Left colon (tissue), 2 donors: ENCODE measurements at places on chromosomes 6 and 20.

DNA sequence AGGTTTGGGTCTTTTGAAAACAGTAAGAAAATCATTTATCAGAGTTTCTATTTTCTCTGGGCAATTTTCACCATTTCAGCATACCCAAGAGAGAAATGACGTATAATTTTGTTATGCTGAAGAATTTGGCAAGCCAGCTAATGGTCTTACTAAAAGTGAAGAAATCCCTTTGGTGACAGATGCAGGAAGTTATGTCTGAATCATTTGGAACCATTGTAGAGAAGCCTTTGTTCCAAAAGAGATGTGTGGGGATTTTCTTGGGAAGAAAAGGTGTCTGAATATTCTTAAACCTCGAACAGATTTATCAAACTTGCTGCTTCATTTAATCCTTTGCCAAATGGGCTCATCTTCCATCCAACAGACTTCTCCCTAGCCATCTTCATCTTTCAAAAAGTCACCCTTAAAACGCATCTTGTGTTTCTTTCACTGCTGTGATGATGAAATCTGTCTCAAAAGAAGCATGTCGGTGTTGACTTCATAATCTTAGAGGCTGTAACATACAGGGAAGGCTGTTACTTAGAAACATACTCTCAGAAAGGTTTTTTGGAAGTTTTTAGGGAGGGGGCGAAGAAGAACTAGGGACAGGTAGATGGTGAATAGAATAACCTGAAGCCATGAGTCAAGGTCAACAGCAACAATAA lies 39.5 kb downstream of the CITED2 start:
- no peak for DNase-seq

DNA sequence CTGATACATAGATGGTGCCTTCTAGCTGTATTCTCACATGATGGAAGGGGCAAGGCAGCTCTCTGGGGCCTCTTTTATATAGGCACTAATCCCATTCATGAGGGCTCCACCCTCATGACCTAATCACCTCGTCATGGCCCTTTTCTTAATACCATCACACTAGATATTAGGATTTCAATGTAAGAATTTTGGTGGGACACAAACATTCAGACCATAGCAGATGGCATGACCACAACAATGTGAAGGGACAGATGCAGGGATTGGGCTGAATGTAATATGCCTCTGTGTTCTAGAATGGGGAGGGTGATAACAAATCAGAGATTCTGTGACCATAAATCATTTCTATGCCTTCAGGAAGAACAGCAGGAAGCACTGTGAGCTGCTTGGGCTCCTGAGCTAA lies 145.8 kb downstream of the LCA5 start:
- no peak for DNase-seq

GRCh38 chr6:34143884-34144580 lies 1.9 kb downstream of the GRM4 start:
- DNase-seq = no peak

DNA sequence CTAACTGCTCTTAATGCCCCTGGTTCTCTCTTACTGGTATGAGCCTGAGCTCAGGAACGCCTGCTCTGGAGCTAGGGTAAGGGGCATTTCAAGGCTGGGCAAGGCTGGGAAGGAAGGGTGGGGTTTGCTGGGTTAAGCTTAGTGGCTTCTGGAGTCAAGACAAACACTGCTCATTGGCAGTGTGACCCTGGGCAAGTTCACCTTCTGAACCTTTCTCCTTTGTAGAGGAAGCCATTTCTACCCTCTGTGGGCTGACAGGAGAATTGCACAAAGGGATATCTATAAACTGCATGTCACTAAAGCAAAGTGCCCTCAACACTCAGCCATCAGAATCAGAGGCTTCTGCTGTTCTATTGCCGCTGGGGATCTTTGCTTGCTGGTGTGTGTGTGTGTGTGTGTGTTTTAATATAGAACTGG lies 20.3 kb upstream of the LRRN4 start:
- no peak for DNase-seq

DNA sequence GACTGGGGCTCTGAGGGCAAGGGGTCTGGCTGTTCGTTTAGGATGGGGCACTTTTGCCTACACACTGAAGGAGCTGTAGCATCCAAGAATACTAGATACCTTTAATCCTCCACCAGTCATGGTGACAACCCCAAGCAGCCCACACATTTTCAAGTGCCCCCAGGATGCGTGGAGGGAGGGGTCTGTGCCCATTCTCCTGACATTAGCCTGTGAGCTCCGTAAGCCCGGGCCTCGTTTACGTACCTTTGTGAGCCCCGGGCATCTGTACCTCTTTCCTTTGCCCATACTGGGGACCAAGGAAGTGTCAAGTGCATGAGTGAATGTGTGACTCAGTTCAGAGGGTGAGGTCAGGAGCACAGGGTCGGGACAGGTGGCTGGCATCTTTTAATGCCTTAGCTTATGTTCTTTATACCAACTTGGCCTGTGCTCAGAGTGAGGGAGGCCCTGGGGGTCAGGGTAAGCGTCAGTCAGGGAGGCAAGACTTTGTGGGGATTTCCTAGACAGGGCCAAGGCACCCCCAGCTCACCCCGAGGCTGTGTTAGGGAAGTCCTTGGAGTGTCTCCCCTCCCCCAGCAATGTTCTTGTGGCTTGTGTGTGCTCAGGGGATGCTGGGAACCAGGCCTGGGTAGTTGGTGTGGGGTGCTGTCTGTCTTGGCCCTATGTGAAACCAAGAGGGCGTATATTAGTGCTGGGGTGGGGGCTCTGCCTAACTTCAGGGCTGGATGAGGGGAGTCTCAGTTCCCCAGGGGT lies 12.9 kb downstream of the VEGFA start:
- DNase-seq = no peak

DNA sequence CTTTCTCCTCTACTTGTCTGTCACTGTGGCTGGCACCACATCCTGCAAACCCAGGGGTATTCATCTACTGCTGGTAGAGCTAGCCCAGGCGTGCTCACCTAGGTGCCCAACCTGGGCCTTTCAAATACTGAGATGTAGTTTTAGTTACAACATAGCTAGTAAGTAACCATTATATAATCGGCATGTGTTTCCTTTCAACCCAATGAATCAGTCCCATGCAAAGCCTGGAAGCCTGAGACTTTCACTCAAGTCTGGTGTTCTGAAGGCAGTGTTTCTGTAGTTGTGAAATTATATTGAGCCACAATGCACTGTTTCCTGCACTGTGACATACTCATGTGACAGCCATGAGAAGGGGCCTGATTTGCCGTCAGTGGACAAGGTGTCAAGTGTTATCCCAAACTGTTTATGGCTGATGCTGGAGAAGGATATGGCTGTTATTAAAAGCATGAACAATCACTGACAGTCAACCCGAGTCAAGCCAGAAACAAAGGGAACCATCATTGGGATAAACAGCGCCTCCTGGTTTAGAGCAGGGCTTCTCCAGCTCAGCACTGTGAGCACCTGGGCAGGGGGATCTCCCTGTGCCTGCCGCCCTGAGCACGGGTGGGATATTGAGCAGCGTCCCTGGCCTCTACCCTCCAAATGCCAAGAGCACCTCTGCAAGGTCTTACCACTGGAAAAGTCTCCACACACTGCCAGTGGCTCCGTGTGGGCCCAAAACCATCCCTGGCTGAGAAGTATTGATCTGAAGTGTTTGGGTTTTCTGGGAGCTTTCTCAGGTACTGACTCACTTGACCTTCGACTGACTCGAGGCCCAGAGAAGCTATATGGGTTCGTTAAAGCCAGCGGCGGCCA lies 1.6 kb downstream of the PSMA7 start:
- peak; percentile 30 for DNase-seq

DNA sequence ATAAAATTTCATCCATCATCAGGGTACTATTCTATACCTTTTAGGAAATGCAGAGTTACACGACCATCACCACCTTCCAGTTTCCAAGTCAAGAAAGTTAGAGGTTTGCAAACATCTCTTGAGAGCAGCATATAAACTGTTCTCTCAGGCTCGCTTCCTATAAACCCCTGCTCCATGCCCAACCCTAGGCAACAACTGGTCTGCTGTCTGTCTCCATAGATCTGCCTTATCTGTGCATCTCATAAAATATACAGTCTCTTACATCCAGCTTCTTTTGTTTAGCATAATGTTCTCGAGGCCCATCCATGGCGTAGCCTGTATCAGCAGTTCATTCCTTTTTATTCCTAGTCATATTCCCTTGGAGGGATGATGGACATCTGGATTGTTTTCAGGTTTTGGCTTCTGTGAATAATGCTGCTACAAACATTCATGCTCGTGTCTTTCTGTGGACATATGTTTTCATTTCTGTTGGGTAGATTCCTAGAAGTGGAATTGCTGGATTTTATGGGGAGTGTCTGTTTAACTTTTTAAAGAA lies 6.1 kb downstream of the PTPRT start:
- DNase-seq = no peak

DNA sequence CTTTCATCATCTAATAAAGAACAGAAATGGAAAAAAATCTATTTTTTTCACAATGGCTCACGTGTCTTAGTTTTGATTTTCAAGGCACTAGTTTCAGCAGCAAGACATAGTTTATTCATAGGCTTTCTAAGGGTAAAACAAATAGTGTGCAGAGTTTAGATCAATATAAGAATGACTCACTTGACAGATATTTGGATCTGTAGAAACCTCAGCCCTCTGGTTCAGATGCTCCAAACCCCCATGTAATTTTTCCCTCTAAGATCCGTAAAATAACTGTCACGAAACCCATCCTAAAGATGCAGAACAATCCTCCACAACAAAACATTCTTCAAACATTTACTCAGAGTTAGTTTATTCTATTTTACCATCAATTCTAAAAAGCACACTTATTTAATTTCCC lies 43.4 kb downstream of the IYD start:
- DNase-seq = no peak

GRCh38 chr20:19213946-19214490 lies 1.6 kb downstream of the SLC24A3 start:
- no peak for DNase-seq

- DNase-seq = no peak
Measured at GRCh38 chr6:131387562-131388447, 185.2 kb upstream of the ARG1 start.

DNA sequence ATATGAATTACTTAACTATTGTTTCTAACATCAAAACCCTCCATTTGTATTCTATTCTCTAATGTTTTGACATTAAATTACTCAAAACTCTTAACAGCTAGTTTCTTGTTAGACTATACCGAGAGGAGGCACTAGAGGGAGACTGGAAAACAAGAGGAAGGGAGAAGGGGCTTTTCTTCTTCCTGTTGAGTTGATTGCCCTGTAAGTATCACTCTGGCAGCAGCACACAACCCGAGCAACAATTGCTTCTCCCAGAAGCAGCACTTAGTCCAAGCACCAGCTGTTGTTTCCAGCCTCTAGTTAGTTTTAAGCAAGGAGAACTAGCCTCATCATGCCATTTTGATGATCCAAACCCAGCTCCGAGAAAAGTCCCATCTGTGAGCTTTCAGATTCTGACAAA lies 603.8 kb downstream of the PRKN start:
- no peak for DNase-seq

- DNase-seq = no peak
Measured at GRCh38 chr20:40880063-40880728, 148.4 kb upstream of the TOP1 start.

- peak; percentile 59 for DNase-seq
Measured at GRCh38 chr20:41617059-41617901, 897 bp downstream of the CHD6 start.

- no peak for DNase-seq
Measured at GRCh38 chr6:113365191-113365590, 492.0 kb upstream of the MARCKS start.

DNA sequence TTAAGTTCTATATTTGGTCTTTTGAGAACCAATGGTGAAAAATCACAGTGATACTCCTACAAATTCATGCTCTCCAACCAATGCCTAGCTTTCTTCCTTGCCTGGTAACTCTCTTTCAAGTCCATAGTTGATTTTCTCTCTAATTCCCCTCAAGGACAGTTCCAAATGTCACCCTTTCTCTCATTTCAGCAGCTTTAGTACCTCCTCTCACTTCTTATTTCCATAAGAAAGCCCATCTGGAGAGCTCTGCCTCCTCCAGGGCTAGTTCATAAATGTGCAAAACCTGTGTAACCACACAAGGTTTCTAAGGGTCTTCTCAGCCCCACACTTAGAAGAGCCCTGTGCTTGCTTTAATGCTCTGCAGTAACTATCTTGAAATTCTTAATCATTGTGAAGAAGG lies 155.4 kb upstream of the PLCB4 start:
- DNase-seq = no peak

- DNase-seq = no peak
Measured at GRCh38 chr6:128914051-128914450, 31.1 kb downstream of the LAMA2 start.

- no peak for DNase-seq
Measured at GRCh38 chr6:107656401-107656800, 166.5 kb downstream of the SOBP start.

- no peak for DNase-seq
Measured at GRCh38 chr6:38092465-38092864, 272.9 kb downstream of the ZFAND3 start.

GRCh38 chr6:7426447-7427169 lies 37.0 kb downstream of the RIOK1 start:
- DNase-seq = no peak

DNA sequence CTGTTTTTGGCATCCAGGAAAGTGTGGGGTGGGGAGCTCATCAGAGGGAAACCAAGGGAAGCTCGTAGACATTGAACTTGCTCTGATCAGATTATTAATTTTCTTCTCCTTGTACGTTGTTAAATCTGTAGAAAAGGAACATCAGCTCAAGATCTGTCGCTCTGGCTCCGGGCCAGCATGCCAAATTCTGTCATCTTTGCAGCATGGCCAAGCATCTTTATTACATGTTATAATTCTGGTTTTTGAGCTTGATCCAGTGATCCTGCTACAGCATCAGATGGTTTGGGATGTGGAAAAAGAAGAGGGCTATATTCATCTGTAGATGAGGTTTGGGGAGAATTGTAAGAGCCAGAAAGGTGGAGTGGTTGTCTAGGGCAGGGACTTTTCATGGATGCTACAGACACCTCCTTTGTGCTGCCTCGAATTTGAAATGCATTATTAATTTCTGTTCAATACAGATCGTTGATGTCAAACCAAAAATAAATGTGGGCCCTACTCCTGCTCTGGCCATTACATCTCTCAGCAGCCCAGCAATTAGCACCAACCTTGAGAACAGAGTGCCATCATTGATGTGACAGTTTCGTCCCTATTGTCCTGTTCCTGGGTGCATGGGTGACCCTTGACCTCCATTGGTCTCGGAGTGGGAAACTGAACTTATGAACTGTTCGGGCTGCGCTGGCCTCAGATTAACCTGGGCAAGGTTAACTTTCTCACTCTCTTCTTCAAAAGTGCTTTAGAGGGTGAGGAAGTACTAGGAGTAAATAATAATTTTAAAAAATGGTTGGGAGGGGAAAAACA lies 250.8 kb downstream of the SOX4 start:
- no peak for DNase-seq

DNA sequence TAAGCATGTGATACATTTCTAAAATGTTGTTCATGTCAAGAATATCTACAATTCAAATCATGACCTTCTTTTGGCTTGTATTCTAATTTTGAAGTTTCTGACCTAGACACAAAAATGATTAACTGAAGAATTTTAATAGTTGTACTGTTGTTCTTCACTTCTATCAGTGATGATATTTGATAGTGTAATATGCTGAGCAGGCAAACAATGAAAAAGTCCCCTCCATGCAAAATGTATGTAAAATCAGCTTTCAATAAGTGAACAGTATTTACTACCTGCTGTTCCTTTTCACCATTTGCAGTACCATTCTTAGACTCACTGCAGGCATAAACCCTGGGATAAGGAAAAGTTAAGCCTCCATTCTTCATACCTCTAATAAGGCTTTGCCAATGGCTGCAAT lies 201.5 kb downstream of the LAMA2 start:
- no peak for DNase-seq
